Karpas-422 (cell line): ENCODE measurements at places on chromosomes 2 and 18.

GRCh38 chr18:49021433-49022129, 70.8 kb upstream of the SMAD7 start:
- DNase-seq, result peak; percentile 84

DNA sequence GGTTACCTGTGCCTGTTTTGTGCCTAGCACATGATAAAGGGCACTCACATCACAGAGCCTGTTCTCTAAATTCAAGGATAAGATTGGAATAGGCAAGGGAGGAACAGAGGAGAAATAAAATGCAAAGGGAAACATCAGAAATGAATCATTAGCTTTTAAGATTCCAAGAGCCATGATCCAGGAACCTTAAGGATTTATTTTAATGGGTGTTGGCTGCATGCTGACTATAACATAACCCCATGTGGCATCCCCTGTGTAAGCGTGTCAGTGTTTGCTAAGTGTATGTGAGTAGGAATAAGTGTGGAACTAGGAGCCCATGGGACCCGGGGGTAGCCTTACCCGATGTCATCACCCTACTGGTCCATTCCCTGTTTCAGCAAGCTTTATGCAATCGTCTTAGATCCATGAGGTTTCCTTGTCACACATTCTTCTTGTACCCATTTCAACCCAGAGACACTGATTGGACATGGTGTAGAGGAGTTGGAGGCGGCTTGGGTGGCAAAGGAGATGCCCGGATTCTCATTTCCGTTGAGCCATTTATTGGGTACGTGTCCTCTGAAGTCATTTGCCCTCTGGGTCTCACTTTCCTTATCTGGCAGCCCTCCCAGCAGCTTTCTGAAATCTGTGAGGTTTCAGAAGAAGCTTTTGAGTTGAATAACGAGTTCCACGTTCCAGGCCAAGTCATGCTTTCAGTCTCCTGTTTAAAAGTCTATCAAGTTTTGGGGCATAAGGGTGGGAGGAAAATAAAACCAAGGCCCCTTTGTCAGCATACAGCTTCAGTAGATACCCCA, 117.0 kb downstream of the MGAT5 start:
- DNase-seq, result no peak

- peak; percentile 40 for DNase-seq
These were observed 37.9 kb downstream of the LNPK start for GRCh38 chr2:175964195-175964594.

DNA sequence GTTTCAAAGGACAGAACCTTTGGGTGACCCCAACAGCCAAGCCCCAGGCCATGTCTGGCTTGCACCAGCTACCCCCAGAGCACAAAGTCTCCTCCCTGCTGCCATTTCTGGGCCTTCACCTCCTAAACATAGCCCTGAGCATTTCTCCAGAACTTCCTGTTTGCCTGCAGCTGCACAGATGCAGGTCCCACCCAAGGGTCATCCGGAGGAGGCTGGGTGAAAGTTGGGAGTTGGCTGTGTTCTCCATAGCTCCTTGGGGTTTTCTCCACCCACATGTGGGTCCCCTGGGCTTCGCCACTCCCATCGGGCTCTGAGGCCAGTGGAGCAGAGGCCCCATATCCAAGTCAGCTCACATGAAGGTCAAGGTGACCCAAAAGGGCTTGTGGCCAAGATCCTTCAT, 4.3 kb downstream of the TNP1 start:
- no peak for DNase-seq

DNA sequence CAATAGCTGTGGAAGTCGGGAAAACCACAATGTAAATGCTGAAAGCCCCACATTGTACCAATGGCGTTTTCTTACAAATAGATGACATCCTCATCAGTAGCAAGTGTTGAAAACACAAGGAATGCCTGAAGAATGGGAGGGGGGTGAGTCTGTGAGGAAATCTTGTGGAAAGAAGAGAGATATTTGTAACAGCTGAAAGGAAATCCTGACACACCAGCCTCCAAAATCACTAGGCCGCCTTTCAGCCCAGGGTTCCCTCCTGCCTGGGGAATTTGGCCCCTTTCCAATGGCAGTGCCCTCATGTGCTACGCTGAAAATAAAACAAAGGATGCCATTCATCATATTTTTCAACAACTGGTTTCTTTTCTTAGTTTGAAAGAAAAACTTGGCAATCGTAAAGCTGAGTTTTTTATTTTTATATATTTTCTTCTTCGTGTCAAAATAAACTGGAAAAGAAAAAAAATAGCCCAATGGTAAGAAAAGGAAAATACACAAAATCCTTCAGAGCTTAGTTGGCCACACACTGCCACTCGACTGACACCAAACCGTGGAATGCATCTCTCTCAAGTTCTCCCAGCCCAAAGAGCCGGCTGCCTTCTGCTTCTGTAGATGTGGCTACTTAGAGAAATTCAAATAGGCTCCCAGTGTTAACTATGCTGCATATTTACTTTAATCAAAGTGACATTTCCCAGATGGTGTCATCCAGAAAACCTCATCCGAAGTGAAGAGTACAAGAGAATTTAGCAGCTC, 52.0 kb downstream of the FTCDNL1 start:
- DNase-seq, result no peak

- DNase-seq, result no peak
These were observed 62.8 kb upstream of the AFF3 start for GRCh38 chr2:100205174-100205573.

GRCh38 chr18:6948281-6949055, 169.1 kb downstream of the LAMA1 start:
- DNase-seq, result no peak

GRCh38 chr2:154402213-154402612, 296.3 kb upstream of the KCNJ3 start:
- DNase-seq, result peak; percentile 62

DNA sequence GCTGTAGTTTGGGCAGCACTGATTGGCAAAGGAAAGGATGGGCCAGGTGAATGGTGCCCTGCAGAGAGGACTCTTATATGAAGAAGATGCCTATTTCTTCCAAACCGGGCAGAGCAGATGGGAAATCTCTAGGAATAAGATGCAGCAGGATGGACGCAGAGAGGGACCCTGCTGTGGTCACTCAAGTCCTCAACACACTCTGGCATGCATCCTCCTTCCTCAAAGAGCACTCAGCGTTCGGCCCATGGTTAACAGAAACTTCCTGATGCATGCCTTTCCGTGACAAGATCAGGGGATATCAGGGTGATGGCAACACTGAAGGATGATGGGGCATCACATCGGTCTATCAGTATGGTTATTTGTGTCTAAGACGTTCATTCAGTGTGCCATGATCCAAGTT, 232.7 kb downstream of the TTC32 start:
- no peak for DNase-seq

DNA sequence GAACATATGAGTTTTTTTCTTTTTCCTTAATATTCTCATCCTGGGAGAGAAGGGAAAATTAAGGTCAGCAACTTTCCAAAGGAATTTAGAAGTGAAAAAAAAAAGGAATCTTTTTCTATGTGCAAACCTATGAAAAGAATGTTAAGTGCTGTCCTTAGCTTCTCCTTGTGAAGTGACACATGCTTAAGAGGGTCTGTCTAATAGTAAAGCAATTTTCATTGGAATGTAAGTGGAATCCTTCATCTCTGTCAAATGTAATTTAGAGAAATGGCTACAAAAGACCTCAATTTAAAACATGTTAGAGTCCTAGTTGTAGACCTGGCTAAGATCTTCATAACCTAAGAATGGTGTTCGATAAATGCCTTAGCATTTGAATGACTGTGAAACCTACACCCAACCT, 117.4 kb upstream of the EPB41L3 start:
- no peak for DNase-seq

DNA sequence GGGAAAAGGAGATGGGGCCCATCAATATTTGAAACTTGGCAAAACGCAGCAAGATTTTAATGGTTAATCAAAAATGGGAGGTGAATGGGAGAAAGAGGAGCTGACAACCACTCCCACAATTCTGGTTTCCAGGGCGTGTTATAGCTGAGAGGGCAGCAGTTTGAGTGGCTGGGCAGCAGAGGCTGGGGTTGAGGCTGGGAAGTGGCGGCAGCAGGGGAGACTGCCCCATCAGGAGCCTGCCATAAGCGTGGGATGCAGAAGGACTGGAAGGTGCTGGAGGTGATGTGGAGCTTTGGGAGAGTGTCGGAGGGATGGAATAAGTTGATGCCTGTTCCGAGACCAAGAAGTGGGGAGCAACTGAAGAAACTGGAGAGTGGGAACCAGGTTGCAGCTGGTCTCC, 48.9 kb upstream of the SH3RF3 start:
- DNase-seq, result no peak

DNA sequence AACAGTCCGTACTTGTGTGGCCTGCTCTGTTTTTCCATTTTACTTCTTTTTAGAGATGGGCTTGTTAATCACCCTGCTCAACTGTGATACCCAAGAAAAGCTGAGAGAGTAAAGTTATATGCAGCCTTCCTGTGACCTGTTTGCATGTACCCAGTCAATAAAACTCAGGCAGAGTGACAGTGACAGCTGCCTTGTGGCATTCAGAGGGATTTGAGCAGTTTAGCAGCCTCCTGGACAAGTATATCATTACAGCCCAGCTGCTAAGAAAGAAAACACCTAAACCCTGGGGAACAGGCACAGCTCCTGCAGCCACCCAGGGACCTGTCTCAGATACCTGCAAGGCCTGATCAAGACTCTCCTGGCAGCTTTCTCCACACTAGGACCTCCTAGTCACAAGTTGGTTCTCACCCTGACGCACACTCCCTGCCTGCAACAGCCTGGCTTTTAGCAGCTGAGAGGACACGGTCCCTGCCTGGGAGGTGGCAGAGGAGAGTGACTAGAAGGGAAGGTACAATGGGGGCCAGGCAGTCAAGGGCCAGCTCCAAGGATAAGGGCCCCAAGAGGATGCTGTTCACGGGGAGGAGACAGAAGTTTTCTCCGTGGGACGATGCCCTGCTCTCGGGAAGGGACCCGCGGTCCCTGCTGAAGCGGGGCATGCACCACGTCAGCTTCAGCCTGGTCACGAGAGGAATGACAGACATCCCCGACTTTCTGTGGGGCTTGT, at the start of gene LRRC30:
Gene LRRC30 (plus strand): TSS at position 464 of the 724 bp plus-strand sequence. CDS start 50 bp downstream, at position 514.
- DNase-seq, result no peak

DNA sequence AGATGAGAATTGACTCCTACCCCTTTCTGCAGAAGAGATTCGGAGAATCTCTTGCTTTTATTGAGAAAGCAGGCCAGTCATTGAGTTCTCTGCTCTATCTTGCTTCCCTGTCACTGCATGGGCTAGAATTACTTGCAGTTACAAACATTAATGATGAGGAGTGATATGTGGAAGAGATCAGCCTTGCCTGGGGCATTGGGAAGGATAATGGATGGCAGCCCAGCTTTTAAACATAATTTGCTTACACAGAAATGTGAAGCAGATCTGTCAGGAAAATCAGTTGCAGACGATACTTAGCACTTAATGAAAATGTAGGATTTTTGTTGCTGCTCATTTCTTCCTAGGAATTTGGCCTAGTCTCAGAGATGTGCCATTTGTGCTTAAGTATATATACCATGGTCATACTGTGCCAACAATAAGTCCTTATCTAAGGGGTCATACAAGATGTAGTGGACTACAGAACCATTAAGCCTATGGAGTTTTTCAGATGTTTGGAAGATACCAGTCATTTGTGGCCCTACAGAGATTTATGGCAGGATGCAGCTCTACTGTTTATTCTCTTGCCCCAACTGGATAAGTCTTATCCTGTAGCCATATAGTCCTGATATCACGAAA, 92.7 kb downstream of the XRCC5 start:
- no peak for DNase-seq

DNA sequence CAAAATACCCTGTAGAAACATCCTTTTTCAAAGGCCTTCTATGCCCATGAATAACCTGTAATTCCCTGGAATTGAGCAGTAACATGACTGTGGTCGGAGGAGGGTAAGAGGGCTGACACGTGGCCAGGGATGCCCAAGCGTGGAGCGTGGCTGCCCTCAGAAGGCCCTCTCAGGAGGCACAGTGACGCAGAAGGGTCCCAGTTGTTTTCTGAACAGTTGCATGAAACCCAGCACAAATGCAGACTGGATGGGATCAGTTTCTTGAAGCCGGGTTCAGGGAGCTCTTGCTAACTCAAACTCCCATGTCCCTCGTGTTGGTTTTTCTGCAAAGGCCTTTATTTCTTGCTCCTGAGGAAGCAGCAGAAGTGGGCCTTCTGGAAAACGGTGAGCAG, 237.0 kb downstream of the ALPK2 start:
- DNase-seq, result no peak

- no peak for DNase-seq
These were observed 328.2 kb upstream of the LRATD1 start for GRCh38 chr2:14304326-14304725.

DNA sequence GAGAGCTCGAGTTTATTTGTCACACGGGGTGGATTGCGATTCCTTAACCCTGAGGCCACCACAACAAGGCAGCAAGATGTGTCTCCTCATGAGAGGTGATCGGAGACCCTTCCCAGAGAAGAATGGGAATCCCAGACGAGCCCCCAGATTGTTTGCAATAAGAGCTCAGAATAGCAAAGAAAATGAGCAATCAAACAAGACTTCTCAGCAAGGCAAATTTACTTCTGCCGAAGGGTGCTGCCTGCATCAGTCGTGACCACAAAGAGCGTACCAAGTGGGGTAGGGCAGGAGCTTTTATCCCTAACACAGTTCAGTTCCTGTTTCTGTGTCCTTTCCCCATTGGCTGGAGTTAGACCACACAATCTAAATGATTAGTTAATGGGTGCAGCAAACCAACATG, 237.5 kb upstream of the SYT4 start:
- DNase-seq, result no peak

DNA sequence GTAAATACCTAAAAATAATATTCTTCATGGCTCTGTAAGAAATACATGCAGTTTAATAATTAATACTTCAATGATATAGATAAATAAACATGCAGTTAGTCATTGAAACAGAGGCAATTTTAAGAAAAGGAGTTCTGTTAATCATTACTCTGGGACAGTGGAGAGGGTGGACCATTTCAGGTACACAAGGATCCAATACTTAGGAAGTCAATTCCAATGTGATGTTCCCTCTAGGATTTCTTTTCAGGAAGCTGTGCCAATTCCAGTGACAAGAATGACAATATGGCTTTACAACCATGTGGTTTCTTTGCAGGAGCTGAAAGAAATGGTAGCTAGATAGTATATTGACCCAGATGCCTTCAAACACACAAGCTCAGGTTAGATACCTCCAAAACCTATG, 175.8 kb upstream of the NETO1 start:
- DNase-seq, result no peak

- peak; percentile 79 for DNase-seq
These were observed 69.3 kb downstream of the BCL11A start for GRCh38 chr2:60484133-60484645.
